Sigmoid colon (tissue), 7 donors: ENCODE measurements at places on chromosomes 1 and 21. TPM values are rescaled to one million over a fixed set of nuclear protein-coding genes. Genes with fewer than 3 reads are reported as not detected.

- no peak for DNase-seq
- no peaks in the 10 kb centered on the region for H3K27me3 ChIP-seq
- no peak overlapping the region for H3K27ac ChIP-seq
- no peak overlapping the region for H3K4me3 ChIP-seq
- H3K36me3 ChIP-seq, result no peaks in the 10 kb centered on the region
- no peaks in the 10 kb centered on the region for H3K4me1 ChIP-seq
Measured at GRCh38 chr1:30514137-30514654, 209.2 kb downstream of the MATN1 start.

Gene CHODL
- total RNA-seq, result 3.1 TPM

- no peak overlapping the region for H3K27ac ChIP-seq
- no peaks in the 10 kb centered on the region for H3K4me1 ChIP-seq
- no peak for DNase-seq
- H3K27me3 ChIP-seq, result no peaks in the 10 kb centered on the region
Measured at GRCh38 chr1:90340606-90341005, 345.7 kb downstream of the ZNF326 start.

GRCh38 chr1:85330214-85330631 is 53.8 kb upstream of the BCL10 start:
- H3K27ac ChIP-seq, result peak overlapping the region; percentile 53
- H3K27me3 ChIP-seq, result no peaks in the 10 kb centered on the region
- DNase-seq, result no peak
- no peaks in the 10 kb centered on the region for H3K36me3 ChIP-seq
- H3K4me1 ChIP-seq, result peaks cover 30% of the 10 kb centered on the region

DNA sequence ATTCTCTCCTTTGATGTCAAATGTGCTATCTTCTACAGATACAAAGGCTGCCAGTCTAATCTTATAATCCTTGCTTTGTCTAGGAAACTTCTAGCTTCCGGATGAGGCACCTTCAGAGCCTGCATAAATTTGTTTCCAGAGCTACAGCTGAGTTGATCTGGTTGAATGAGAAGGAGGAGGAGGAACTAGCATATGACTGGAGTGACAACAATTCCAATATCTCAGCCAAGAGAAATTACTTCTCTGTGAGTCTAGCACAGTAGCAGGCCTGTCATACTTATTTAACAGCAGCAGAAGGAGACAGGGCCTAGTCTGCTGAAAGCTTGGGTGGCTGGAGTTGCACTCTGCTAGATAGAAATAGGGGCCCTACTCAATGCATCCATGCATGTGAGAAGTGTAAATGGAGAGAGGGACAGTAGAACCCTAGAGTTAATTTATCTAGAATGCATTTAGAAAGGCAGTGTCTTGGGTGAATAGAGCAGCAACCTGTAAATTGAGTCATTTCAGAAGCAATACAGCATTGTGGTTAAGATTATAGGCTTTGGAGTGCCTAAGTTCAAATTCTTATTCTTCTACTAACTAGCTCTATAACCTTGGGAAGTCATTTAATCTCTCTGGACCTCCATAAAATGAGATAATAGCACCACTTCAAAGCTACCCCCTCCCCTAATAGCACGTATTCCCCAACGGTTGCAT is 89.0 kb downstream of the MACF1 start:
- H3K36me3 ChIP-seq, result peaks cover 41% of the 10 kb centered on the region
- H3K4me3 ChIP-seq, result no peak overlapping the region
- no peak for DNase-seq
- no peak overlapping the region for H3K27ac ChIP-seq
- H3K4me1 ChIP-seq, result peaks cover 41% of the 10 kb centered on the region
